ENCODE measurements at places on chromosomes 1 and 21.

DNA sequence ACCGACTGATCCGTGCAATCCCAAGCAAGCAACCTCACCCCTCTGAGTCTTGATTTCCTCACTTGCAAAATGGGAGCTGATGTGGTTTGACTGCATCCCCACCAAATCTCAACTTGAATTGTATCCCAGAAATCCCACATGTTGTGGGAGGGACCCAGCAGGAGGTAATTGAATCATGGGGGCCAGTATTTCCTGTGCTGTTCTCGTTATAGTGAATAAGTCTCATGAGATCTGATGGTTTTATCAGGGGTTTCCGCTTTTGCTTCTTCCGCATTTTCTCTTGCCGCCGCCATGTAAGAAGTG is 58.4 kb downstream of the FHAD1 start:
- DNase-seq = peak; percentile 37

DNA sequence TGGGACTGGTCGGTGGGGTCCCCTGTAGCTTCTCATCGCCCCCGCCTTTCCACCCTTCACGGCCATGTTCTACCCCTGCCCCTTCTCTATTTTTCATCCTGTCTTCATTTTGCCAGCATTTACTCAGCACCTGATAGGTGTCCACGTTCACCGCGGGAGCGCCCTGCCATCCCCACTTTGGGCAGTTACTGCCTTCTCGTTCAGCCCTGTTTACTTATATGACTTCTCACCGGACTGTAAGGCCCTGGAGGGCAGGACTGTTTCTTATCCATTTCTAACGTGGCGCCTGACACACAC is 380 bp downstream of the MFN2 start:
- DNase-seq = no peak

DNA sequence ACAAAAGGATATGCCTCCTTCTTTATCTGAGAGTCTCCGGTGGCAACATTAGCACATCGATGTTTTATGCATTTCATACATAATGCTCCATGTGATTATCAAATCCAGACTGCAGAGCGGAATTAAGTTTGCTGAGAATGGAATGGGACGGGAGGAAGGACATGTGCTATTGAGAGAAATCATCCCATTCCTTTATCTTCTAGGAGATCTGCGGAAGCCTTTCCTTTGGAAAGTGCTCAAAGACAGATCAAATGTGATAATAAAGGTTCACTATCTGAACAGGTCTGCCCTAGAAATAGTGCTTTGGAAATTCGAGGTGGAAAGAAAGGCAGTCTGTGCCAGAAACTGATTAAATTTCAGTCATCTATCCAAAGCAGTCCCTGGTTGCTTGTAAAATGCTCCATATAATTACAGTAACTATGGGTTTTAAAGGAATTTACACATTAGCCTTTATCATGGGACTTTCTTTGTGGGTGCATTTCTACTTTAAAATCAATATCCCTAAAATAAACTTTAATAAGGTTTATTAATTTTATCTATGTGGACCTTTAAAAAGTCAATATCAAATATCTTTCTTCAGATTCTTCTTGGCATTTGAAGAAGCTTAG is 473.5 kb upstream of the ADGRL2 start:
- DNase-seq = no peak

DNA sequence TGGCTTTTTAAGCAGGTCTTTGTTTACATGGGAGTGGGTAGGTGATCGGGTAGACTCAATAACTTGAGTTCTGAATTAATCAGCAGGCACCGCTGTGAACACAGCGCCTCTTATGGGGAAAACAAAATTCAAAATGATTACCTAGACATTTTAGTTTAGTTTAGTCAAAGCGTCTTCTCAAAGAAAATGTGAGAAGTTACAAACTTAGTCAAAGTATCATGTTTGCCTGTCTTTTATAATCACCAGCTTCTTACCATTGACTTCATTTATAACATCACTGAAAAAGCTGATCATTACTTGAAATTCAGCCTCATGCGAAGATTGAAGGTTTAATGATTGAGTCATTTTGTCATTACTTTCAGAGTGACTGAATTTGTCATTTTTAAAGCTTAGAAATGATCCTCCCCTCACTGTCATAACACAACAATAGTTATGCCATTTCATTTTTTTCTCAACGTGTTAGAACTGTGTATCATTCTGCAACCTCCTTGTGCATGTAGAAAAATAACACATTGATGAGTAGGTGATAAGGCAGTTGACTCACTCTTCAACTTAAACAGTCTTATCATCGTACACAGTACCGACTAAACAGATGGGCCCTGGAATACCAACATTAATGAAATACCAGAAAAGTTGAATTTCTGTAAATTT is 188.5 kb downstream of the NFIA start:
- peak; percentile 91 for DNase-seq

GRCh38 chr1:58058323-58058722 is 488.2 kb downstream of the OMA1 start:
- no peak for DNase-seq

DNA sequence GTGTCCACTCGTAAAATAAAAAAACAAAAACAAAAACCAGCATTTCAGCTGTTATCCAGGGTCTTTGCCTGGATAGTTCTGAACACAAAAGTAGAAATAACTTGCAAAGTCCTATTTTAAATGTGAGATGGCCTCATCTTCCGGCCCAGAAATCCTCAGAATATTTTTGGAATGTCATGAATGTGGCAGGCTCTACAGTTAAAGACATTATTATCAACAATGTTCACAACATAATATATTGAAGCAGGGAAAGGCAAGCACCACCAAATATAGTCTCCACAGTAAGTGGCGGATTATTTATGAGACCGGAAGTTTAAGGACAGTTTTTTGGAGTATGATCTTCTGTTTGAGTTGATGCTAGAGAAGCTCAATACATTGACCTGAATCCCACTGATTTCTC is 1.2 kb upstream of the C1orf198 start:
- peak; percentile 71 for DNase-seq

DNA sequence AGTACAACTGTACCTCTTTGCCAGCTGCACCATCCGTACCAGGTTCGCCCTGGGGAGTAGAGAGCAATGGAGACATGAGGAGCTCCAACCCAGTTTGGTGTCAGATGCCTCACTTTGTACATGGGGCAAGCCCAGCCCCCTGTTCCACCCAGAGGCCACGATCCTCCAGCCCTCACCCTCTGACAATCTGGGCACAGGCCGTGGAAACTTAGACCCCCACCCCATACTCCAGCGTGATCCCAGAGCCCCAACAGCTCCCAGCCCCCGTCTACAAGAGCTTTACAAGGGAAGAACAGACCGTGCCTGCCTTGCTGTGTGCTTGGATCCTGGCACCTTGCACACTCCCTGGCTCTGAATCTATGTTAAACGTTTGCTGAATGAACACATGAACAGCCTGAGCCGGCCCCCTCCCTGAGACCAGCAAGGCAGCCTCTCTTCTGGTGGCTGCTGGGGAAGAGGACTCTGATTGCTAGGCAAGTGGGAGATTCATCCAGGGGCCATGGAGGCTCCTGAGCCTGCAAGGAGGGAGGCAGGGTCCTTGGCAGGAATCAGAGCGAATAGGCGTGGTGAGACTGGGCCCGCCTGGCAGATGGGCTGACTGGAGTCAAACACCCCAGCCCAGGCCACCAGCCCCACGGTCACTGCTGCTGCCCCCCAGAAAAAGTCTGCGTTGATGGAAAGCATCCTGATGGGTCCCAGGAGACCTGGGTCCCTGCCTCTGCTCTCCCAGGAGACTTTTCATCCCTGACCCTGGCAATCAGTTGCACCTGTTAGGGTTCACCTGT is 12.5 kb upstream of the PEF1 start:
- no peak for DNase-seq

DNA sequence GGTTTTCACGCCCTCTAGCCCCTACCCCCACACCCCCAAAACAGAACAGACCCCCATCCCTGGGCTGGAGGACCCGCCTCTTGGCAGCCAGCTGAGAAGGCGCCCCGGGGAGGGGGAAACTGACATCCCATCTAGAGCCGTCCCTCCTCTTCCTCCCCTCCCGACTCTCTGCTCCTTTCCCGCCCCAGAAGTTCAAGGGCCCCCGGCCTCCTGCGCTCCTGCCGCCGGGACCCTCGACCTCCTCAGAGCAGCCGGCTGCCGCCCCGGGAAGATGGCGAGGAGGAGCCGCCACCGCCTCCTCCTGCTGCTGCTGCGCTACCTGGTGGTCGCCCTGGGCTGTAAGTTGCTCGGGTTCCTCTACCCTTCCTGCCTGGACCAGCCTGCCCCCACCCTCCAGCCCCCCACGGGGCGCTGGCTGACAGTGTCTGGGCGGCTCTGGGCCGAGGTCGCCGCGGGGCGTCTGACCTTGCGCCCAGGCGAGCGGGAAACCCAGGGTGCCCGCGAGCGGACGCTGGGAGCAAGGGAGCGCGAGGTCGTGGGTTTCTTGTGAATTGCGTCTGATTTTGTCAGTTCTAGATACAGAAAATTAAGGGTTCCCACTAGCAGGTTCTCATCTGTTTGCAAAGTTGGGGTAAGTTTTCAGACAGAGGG is 618 bp downstream of the JAM2 start:
- DNase-seq = peak; percentile 14

DNA sequence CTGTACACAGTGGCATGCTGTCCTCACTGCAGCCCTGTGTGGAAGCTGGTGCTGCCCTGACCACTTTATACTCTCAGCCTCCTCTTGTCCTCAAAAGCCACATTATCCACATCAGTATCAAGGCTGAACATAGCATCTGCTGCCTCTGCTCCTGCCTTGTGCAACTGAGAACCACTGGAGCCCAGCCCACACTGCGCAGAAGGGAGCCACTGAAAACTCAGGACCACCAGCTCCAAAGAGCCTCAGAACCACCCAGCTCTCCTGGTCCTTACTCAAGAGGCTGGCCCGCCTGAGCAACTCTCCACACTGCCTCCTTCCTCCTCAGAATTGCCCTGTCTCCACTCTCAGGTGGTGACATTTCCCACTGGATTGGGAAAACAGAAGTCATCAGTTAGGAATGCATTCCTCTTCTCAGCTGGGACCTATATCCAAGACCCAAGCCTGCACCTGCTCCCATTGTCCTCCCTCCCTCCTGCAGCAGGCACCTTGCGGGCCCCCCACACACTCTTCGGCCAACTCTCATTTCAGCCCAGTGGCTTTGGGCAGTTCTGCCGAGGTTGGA is 7.0 kb upstream of the KISS1 start:
- no peak for DNase-seq

DNA sequence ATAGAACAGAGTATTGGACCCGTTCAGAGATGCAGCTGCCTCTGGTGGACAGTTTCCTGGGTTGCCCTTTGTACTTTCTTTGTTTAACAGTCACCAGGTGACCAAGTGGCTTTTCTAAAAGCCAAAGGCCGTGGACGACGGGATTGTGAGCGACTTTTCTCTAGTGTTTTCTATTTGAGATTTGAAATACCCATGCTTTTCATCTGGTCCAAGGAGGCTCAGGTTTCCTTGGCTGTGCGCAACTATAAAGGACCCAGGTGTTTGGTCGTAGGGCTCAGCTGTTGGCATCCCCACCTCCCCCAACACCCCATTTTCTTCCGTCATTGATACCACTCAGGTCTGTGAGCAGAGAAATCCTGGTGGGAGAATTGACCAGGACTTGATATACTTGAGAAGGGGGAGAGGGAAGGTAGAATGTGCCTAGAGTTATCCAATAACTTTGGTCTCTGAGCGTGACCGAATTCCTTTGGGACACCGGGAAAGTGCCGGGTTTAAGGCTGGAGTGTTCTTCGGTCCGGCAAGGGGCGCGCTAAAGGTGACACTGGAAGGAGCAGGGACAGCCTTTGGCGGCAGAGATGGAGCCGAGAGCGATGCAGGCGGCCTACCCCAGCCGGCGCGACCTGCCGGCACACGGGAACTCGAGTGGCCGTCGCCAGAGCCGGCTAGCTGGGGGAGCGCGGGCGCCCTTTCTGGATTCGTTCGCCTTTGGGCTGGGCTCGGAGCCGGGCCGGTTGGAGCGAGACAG is 83.4 kb upstream of the BMP8A start:
- DNase-seq = no peak

DNA sequence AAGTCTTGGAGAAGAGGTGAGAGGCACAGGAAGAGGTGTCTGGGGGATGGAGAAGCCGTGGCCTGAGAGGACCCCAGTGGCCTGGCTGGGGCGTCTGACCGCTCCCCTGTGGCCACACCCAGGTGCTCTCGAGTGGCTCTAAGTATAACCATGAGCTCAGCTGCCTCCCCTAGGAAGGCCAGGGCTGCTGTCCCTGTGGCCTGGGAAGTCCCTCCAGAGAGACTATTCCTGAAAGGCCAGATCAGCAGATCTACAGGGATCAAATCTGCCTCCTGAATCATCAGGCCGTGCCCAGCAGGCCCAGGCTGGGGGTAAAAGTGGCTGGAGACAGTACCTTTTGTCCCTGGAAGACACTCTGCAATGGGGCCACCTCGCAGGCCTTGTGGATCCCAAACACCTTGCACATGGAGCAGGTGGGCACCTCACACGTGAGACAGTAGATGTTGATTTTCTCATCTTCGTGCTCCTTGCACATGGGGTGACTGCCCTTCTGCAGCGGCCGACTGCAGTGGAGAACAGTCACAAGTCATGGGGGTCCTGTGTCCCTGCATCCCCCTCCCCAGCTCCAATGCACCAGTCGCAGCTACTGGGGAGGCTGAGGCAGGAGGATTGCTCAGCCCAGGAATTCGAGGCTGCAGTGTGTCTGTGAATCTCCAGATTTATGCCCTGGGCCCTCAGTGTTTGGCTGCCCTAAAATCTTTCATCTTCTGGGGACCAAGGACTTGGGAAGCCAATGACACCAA is 6.4 kb downstream of the TRIM63 start:
- DNase-seq = no peak

- peak; percentile 82 for DNase-seq
These were observed at the start of gene IQGAP3 for GRCh38 chr1:156571919-156572662. Gene IQGAP3 (minus strand): TSS chr1:156572565. CDS start chr1:156572529, 36 bp downstream.

GRCh38 chr1:18149027-18149641 is 41.5 kb downstream of the IGSF21 start:
- no peak for DNase-seq

DNA sequence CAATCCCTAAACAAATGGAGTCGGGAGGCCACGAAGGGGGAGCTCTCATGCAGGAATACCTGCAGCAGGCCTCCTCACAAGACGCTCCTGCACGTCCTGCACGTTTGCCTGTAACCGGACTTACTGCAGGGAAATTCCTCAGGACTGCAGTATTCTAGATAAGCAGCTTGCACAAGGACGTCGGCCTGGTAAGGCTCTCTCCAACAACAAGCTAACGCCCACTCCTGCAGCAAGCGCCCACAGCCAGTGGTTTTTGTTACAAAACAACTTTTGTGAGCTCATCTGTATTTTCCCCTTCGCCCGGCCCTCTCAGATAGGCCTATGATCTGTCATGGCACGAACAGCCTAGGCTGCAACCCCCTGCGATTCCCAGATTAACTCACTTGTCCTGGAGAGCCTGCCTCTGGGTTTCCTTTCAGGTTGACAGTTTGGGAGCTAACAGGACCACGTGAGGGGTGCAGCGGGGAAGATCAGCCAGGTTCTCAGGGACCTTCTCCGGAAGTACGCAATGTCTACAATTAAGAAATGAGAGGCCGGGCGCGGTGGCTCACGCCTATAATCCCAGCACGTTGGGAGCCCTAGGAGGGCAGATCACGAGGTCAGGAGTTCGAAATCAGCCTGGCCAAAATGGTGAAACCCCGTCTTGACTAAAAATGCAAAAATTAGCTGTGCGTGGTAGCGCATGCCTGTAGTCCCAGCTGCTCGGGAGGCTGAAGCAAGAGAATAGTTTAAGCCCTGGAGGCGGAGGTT is 921 bp upstream of the MIB2 start:
- peak; percentile 95 for DNase-seq
